ENCODE measurements at places on chromosomes 11 and 22.

- DNase-seq, result no peak
Observed at GRCh38 chr22:31089160-31090100, 8.3 kb downstream of the SMTN start.

GRCh38 chr11:40716344-40717130, 742.9 kb downstream of the LRRC4C start:
- DNase-seq, result no peak

- DNase-seq, result no peak
Observed at GRCh38 chr11:121930004-121930965, 185.7 kb downstream of the BLID start.

GRCh38 chr11:47869544-47870393, 21.6 kb upstream of the NUP160 start:
- DNase-seq, result no peak

DNA sequence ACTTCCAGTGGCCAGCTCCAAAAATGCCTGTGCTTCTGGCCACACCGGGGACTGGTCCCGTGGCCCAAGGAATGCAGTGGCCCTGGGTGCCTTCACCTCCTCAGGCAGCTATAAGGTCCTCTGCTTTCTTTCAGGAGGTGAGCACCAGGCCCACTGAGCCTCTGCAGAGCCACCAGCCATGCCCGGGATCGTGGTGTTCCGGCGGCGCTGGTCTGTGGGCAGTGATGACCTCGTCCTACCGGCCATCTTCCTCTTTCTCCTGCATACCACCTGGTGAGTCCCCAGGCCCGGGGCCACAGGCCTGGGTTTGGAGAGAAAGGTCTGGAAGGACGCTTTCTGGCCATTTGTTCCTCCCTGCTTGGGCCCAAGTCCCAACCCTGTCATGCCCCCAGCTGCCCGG, 32.5 kb upstream of the MYRF start:
- no peak for DNase-seq

- no peak for DNase-seq
Observed at GRCh38 chr22:48208894-48209293, 1446.4 kb downstream of the TBC1D22A start.

- no peak for DNase-seq
Observed at GRCh38 chr11:94027210-94027609, 6.1 kb downstream of the HEPHL1 start.

DNA sequence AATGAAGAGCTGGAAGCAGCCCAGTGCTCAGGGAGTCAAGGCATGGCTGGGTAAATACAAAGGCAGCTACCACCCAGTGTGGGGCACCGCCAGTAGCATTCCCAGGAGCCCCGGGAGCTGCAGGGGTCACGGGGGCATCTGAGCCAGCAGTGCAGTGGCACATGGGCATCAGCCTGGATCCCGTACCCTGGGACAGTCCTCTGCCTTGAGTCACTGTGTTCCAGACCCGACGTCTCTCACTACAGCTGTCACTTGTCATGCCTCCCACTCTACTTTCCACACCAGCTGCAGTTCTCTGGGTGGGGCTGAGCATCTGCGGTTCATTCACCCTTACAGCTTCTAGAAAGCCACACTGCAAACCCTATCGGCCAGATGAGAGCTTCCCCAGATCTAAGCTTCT, 29.6 kb downstream of the DHCR7 start:
- DNase-seq, result no peak

DNA sequence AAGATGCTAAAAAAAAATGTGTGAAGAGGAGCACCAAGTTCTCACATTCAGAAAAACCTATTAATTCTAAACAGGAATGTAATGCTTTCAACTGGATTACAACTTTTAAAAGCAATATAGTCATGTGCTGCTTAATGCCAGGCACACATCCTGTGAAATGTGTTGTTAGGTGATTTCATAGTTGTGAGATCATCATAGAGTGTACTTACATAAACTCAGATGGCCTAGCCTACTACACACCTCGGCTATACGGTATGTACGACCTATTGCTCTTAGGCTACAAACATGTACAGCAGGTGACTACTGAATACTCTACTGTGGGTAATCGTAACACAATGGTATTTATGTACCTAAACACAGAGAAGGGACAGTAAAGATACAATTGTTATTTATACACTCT, 142.3 kb downstream of the RBFOX2 start:
- no peak for DNase-seq

DNA sequence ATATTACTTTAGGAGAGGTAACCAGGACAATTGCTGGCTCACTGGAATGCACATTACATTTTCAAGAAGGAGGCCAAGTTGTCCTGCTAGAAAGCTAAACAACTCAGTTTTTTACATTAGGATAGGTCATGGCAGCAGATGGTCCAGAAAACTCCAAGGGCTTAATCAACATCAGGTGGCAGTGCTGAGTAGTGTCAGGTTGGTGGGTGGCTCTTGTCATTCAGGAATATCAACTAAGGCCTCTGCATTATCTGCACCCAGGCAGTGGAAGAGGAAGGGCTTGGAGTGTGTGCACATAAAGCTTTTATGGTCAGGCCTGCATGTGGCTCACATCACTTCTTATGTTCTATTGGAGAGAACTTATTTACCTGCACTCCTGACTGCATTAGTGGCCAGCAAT, 32.2 kb upstream of the OR4B1 start:
- DNase-seq, result no peak

DNA sequence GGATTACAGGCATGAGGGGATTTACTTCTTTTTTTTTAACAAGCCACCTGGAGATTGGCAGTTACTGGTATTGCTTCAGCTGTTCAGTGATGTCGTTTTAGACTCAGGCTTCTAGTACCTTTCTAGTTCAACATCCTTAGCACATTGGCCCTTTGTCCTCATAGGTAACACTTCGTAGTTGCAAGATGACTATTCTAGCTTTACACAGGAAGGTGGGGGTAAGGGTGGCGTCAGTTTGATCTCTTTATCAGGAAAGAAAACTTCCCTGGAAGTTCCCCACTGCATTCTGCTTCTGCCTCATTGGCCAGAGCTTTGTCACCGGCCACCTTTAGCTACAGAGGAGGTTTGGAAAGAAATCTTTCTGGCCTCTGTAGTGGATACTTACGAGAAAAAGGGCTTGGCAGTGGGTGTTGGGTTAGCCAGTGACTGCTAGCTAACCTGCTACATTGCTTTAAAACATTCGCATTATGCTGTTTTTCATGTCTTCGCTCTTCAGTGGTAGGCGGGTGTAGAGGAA, 40.7 kb downstream of the SFI1 start:
- no peak for DNase-seq

- DNase-seq, result no peak
Observed at GRCh38 chr22:46355996-46356471, 20.5 kb downstream of the TRMU start.
